ENCODE measurements at places on chromosomes 16 and 17.

DNA sequence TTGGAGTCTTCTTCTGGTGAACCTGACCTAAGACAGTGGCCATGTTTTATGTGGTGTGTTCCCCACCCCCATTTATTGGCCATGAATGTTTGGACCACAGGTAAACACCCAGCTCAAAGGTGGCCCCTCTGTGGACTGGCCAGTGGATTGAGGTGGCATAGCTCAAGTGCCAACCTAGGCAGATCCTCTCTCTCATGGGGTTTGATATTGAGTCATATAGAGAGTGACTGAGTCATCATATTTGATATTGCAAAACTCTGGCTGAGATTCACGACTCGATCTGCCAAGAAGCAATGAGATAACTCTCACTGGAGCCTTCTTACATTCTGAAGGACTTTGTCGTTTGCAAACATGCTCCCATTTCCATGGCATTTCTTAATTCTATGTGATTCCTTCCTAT is 10.5 kb upstream of the TEKT3 start:
- DNase-seq, result no peak

GRCh38 chr17:58517378-58517927 is 3.0 kb upstream of the MTMR4 start:
- DNase-seq, result no peak

- no peak for DNase-seq
These were observed 107.0 kb downstream of the ANKRD11 start for GRCh38 chr16:89383095-89384003.

DNA sequence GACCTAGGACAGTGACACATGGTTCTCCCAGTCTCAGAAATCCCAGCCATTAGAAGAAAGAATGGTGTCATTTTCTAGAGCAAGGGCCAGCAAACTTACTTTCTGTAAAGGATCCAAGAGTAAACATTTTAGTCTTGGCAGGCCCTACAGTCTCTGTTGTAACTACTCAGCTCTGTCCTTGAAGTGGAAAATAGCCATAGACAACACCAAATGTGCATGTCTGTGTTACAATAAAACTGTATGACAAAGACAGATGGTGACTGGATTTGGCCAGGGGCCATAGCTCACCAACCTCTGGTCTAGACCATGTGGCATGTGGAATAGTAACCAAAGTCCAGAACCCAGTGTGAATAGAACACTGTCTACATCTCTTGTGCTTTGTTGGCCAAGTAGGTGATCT is 286.5 kb downstream of the HS3ST4 start:
- DNase-seq, result no peak

All from activated effector memory CD4-positive, alpha-beta T cell treated with Interleukin-2 at 50 U/mL for 16 hours (primary cell).